PC-3 (cell line): ENCODE measurements at places on chromosomes 7 and 10.

DNA sequence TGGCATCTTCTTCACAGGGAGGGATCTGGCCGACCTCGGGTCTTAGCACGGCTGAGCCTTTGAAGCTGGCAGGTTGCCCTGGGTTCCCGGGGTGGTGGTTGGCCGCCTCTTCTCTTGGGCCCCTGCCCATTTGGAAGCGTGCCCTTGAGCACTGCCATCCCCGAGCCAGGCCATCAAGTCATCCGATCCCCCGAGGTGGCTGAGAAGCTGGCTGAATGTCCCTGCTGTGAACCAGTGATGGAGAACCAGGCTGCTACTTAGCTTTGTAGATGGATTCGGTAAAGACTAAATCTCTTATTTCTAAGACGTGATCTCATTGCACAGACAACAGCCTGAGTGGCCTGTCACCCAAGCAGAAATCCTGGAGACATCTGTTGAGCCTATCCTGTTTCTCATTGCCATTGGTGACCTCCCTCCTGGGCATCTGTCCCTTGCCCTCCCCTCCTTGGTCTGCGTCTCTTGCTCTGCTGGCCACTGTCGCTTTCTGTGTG is 74.3 kb downstream of the GRK5 start:
- H3K4me3 ChIP-seq: no peak overlapping the region
- no peak overlapping the region for H3K27ac ChIP-seq
- no peaks in the 10 kb centered on the region for H3K36me3 ChIP-seq
- H3K4me1 ChIP-seq: no peaks in the 10 kb centered on the region
- H3K27me3 ChIP-seq: no peaks in the 10 kb centered on the region

DNA sequence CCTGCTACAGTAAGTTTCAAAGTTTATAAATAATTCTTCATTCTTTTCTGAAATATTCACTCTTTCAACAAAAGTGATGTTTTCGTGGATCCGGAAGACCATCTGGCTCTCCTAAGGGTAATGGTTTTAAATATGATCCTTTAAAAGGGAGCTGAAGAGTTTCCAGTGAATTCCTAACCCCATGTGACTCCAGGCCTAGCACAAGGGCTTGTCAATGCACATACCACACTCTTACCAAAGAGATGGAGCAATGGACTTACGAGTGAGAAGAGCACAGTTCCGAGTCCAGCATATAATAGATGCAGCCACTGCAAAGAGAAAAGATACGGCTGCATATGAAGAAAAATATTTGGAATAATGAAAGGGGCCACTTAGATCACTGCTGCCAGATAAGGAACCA is 32.1 kb upstream of the GATAD1 start:
- DNase-seq: no peak
- no peak overlapping the region for H3K4me3 ChIP-seq
- no peak overlapping the region for H3K27ac ChIP-seq

GRCh38 chr7:92748495-92748894 is 87.9 kb downstream of the CDK6 start:
- H3K4me1 ChIP-seq: peaks cover 54% of the 10 kb centered on the region
- H3K27me3 ChIP-seq: no peaks in the 10 kb centered on the region
- peaks cover 8% of the 10 kb centered on the region; the same call in 1 of the 2 replicates for H3K36me3 ChIP-seq
- no peak overlapping the region for H3K4me3 ChIP-seq

DNA sequence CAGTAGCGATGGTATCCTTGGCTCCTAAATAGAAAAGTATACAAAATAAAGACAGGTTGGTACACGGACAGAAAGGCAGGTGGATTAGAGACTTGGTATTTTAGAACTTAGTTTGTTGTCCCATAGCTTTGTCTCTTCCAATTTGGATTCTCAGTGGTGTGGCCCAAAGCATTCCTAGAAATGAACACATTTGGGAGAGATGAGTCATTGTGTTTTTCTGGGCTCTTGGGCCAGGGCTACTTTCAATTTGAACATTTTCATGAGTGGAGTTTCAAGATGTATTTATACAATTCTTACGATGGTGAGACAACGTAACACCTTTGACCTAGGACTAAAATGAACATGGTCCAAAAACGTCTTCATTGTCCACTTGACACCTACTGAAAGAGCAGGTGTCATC is 225.1 kb upstream of the YAE1 start:
- peaks cover 76% of the 10 kb centered on the region for H3K27me3 ChIP-seq
- H3K4me3 ChIP-seq: no peak overlapping the region
- no peak for DNase-seq
- no peaks in the 10 kb centered on the region for H3K4me1 ChIP-seq

- H3K36me3 ChIP-seq: no peaks in the 10 kb centered on the region
- H3K4me3 ChIP-seq: no peak overlapping the region
- H3K4me1 ChIP-seq: peaks cover 21% of the 10 kb centered on the region
- no peak for DNase-seq
These were observed 614.1 kb upstream of the FZD8 start for GRCh38 chr10:36256166-36256565.

GRCh38 chr7:92231-92674 is 100.1 kb upstream of the FAM20C start:
- peaks cover 49% of the 10 kb centered on the region for H3K4me1 ChIP-seq
- DNase-seq: no peak
- H3K36me3 ChIP-seq: no peaks in the 10 kb centered on the region
- H3K27ac ChIP-seq: no peak overlapping the region
- no peaks in the 10 kb centered on the region for H3K27me3 ChIP-seq

DNA sequence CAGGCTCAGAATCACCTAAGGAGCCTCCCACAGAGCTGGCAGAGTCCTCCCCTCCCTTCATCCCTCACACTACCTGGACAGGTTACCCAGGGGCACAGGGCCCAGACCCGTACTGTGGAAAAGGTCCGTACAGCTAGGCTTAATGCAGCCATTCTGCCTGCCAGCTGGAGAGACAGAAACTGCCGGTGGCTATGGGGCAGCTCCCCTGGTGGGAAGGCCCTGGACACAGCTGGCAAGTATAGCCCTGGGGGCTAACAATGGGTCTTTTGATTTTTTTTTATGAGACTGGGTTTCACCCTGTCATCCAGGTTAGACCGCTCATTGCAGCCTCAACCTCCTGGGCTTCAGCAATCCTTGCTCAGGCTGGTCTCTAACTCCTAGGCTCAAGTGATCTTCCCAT is 68.3 kb downstream of the GNA12 start:
- H3K4me1 ChIP-seq: peaks cover 46% of the 10 kb centered on the region
- no peak for DNase-seq

DNA sequence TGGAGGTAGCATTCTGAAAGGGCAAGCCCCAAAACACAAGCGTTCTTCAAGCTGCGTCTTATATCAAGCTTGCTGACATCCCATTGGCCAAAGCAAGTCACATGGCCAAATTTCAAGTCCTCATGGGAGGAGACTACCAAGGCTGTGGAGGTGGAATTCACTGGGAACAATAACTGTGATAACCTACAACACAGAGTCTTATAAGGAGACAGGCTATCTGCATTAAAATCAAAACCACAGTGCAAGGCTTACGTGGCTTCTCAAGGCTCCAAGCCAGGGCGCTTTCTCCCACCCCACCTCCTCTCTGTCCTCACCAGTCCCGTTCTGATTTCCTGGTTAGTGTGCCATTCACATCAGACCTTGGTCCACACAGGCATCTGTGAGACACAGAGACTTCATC is 39.4 kb downstream of the ADRB1 start:
- H3K27ac ChIP-seq: peak overlapping the region; percentile 56
- no peak overlapping the region for H3K4me3 ChIP-seq
- no peaks in the 10 kb centered on the region for H3K36me3 ChIP-seq
- H3K4me1 ChIP-seq: peaks cover 20% of the 10 kb centered on the region

- no peak overlapping the region for H3K4me3 ChIP-seq
- H3K4me1 ChIP-seq: no peaks in the 10 kb centered on the region
- no peak overlapping the region for H3K27ac ChIP-seq
- DNase-seq: no peak
These were observed 53.4 kb downstream of the GLRX3 start for GRCh38 chr10:130189608-130190054.

GRCh38 chr7:6026820-6027311 is 4.3 kb upstream of the ANKRD61 start:
- no peak for DNase-seq
- peaks cover 55% of the 10 kb centered on the region for H3K36me3 ChIP-seq
- no peak overlapping the region for H3K27ac ChIP-seq
- H3K4me3 ChIP-seq: no peak overlapping the region
- no peaks in the 10 kb centered on the region for H3K27me3 ChIP-seq
- no peaks in the 10 kb centered on the region for H3K4me1 ChIP-seq

DNA sequence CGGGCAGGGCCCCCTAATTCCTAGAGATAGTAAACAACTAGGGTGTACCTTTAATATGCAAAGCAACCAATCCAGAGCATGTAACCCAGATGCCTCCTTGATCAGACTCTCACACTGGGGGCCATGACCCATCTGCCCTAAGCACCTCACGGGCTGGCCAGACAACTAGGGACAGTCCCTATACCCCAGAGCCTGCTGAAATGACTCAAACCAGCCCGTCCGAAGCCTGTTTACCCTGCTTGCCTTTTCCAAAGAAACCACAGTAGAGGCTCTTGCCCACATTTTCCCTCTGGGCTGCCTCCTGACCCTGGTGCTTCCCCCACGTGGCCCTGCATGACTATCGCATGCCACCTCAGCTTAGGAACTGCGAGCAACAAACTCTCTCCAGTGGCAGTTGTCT is 46.2 kb downstream of the RGS10 start:
- peak; percentile 15 for DNase-seq
- H3K36me3 ChIP-seq: no peaks in the 10 kb centered on the region; the same call in 1 of the 2 replicates
- H3K27ac ChIP-seq: no peak overlapping the region
- no peaks in the 10 kb centered on the region for H3K27me3 ChIP-seq
- peaks cover 18% of the 10 kb centered on the region for H3K4me1 ChIP-seq
- no peak overlapping the region for H3K4me3 ChIP-seq

DNA sequence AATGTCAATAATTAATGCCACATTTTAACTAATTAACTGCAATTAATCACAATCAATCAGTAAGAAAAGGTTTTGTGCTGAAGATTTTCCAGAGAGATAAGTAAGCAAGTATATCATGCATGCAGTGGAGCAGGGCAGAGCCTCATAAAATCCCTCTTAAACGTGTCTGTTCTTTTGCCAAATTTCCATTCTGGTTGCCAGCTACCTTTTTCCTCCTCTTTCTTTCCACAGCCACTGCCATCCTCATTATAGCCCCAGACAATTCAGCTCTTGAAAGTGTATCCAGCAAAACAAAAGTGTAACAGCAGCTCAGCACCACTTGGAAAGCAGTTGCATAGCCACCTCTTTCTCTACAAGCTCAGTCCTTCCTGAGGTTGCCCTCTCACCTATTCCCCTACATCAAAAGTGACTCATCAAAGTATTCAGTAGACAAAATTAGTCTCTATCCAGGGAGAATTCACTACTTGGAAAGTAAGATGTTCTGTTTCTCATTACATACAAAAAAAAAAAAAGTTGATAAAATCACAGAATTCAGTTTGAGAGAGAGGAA is 26.9 kb upstream of the EPHB6 start:
- H3K27me3 ChIP-seq: no peaks in the 10 kb centered on the region
- peaks cover 27% of the 10 kb centered on the region for H3K4me1 ChIP-seq
- H3K36me3 ChIP-seq: no peaks in the 10 kb centered on the region

GRCh38 chr10:22711373-22711772 is 3.0 kb downstream of the PIP4K2A start:
- H3K27me3 ChIP-seq: no peaks in the 10 kb centered on the region
- no peak overlapping the region for H3K27ac ChIP-seq
- peak overlapping the region; percentile 92; the same call in 1 of the 2 replicates for H3K4me3 ChIP-seq
- H3K36me3 ChIP-seq: no peaks in the 10 kb centered on the region
- no peak for DNase-seq
- H3K4me1 ChIP-seq: peaks cover 13% of the 10 kb centered on the region

GRCh38 chr10:51501396-51501795 is 198.0 kb downstream of the CSTF2T start:
- H3K27me3 ChIP-seq: no peaks in the 10 kb centered on the region
- DNase-seq: no peak
- no peak overlapping the region for H3K4me3 ChIP-seq
- no peaks in the 10 kb centered on the region for H3K36me3 ChIP-seq
- no peaks in the 10 kb centered on the region for H3K4me1 ChIP-seq

- peak; percentile 35 for DNase-seq
- H3K27me3 ChIP-seq: no peaks in the 10 kb centered on the region
- H3K4me3 ChIP-seq: no peak overlapping the region
- no peaks in the 10 kb centered on the region for H3K4me1 ChIP-seq
- no peak overlapping the region for H3K27ac ChIP-seq
These were observed 229.1 kb downstream of the ELFN1 start for GRCh38 chr7:1899196-1899595.

DNA sequence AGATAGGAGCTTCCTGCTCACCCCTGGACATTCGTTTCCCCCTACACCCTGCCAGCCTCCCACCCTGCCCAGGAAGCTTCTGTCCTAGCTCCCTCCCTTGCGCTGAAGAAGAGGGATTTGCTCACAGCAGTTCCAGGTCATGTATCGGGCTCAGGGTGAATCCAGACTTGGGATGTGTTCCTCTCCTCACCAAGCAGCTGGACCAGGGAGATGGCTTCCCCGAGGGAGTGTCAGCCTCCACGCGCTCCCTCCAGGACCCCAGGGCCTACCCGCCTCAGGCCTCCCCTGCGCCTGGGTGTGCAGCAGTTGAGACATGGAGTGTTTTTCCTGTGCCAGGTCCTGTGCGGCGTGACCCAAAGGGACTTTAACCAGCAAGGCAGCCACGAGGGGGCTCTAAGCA is 435.6 kb upstream of the FOXK1 start:
- no peak overlapping the region for H3K4me3 ChIP-seq
- no peak for DNase-seq
- peaks cover 12% of the 10 kb centered on the region for H3K4me1 ChIP-seq
- no peak overlapping the region for H3K27ac ChIP-seq
- no peaks in the 10 kb centered on the region for H3K27me3 ChIP-seq

GRCh38 chr10:29259498-29259897 is 29.4 kb upstream of the LYZL1 start:
- H3K4me1 ChIP-seq: peaks cover 22% of the 10 kb centered on the region
- no peaks in the 10 kb centered on the region for H3K27me3 ChIP-seq
- H3K27ac ChIP-seq: no peak overlapping the region
- H3K36me3 ChIP-seq: no peaks in the 10 kb centered on the region

- H3K4me1 ChIP-seq: no peaks in the 10 kb centered on the region
- no peak overlapping the region for H3K4me3 ChIP-seq
- no peak for DNase-seq
These were observed 70.8 kb downstream of the TCF7L2 start for GRCh38 chr10:113020838-113021237.

- H3K4me1 ChIP-seq: no peaks in the 10 kb centered on the region
- H3K27ac ChIP-seq: no peak overlapping the region
- peaks cover 3% of the 10 kb centered on the region; the same call in 1 of the 2 replicates for H3K36me3 ChIP-seq
- no peak overlapping the region for H3K4me3 ChIP-seq
- DNase-seq: no peak
These were observed 185.2 kb downstream of the DKK1 start for GRCh38 chr10:52499281-52499680.

GRCh38 chr7:129778770-129779601 is 167.5 kb downstream of the NRF1 start:
- H3K4me3 ChIP-seq: peak overlapping the region; percentile 86
- H3K4me1 ChIP-seq: peaks cover 22% of the 10 kb centered on the region
- H3K36me3 ChIP-seq: no peaks in the 10 kb centered on the region
- DNase-seq: peak; percentile 22
- peak overlapping the region; percentile 58; the same call in 1 of the 2 replicates for H3K27ac ChIP-seq
- H3K27me3 ChIP-seq: no peaks in the 10 kb centered on the region

GRCh38 chr7:138819625-138820024 is 21.6 kb upstream of the ATP6V0A4 start:
- H3K27ac ChIP-seq: no peak overlapping the region
- H3K27me3 ChIP-seq: no peaks in the 10 kb centered on the region

GRCh38 chr10:91575044-91575610 is 57.7 kb downstream of the PPP1R3C start:
- DNase-seq: no peak
- H3K27ac ChIP-seq: no peak overlapping the region
- no peaks in the 10 kb centered on the region for H3K36me3 ChIP-seq
- H3K4me1 ChIP-seq: peaks cover 12% of the 10 kb centered on the region
- no peak overlapping the region for H3K4me3 ChIP-seq
